Right atrium auricular region (tissue), 2 donors: ENCODE measurements at places on chromosomes 3 and 15. TPM values are rescaled to one million over a fixed set of nuclear protein-coding genes. Genes with fewer than 3 reads are reported as not detected.

GRCh38 chr15:60426870-60427508 lies 29.2 kb upstream of the ANXA2 start:
- no peaks in the 10 kb centered on the region for H3K4me1 ChIP-seq
- no peaks in the 10 kb centered on the region for H3K27me3 ChIP-seq
- no peak for DNase-seq
- H3K36me3 ChIP-seq: peaks cover 26% of the 10 kb centered on the region

DNA sequence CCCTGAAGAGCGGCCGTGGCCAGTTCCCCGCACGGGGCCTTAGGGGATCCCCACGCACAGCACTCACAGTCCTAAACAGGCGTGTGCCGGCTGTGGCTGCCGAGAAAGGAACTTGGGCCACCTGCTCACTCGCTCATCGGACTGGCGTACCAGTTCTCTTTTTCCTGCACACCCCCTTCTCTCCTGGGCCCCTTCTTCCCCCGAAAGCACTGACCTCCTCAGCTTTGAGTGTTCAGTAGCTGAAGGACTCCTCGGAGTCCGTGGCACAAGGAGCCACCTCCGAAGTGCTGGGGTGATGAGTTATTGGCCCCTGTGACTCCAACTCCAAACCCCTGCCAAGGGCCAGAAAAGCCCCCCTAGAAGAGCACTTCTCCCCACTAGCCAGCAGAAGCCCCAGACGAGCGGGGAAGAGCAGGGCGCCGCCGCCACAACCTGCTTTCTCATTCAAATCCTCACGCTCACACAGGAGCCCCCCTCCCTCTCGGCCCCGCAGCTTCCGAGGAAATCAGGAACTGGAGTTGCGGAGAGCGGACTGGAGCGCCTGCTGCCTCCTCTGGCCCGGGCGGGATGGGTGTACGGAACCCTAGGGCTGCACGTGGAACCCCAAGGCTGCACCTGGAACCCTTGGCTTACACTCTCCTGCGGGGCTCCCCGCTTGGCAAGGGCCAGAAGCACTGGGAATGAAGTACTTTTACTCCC lies at the start of gene PLCH1:
Gene PLCH1 (minus strand): TSS at position 446 of the 699 bp plus-strand sequence. CDS start 40,847 bp downstream, outside the sequence.
- peak within 1 kb of the TSS; percentile 35 for H3K27ac ChIP-seq
- peak; percentile 64 for DNase-seq
- peaks cover 28% of the 10 kb centered on the region for H3K4me1 ChIP-seq
- peak within 1 kb of the TSS; percentile 71 for H3K4me3 ChIP-seq
- H3K27me3 ChIP-seq: no peaks in the 10 kb centered on the region

GRCh38 chr3:168612671-168613070 lies 516.9 kb upstream of the GOLIM4 start:
- no peaks in the 10 kb centered on the region for H3K4me1 ChIP-seq
- no peaks in the 10 kb centered on the region for H3K36me3 ChIP-seq
- no peak overlapping the region for H3K4me3 ChIP-seq
- H3K27me3 ChIP-seq: no peaks in the 10 kb centered on the region
- H3K27ac ChIP-seq: no peak overlapping the region
- no peak for DNase-seq

Gene TRIM42
- not detected for total RNA-seq

Gene ALG1L2
- not detected for total RNA-seq

DNA sequence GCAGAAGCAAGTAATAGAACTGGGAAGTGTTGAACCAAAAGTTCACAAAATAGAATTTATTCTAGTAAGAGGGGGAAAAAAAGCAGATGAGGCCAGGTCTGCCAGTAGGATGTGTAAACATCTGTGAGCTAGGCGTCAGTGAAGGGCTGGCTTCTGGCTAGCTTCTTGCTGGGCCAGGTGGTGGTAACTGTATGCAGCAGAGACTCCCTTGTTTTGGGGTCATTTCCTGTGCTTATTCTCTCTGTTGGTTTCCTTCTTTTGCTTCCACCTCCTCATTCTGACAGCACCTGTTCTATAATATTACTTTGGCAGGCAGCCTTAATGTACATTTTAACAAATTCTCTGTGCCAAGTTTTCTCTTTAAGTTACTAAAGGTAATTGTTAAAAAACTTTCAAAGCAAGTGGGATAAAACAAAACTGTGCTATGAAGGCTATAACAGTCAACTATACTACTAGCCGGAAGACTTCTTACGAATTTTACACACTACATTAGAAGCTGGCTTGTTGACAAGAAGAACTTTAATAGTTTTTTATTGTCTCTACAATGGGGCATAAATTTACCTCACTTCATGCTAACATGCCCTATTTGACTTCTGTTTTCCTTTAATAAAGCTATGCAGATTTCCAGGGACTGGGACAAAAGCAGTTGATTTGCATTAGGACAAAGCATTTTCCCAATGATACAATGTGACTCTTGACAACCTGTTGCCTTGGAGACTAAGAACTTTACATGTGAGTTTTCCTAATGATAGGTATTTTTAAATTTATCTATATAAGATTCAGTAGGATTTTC lies 318.8 kb upstream of the NAALADL2 start:
- H3K27me3 ChIP-seq: no peaks in the 10 kb centered on the region
- no peak overlapping the region for H3K4me3 ChIP-seq
- no peak for DNase-seq

Gene SPINK8
- total RNA-seq: not detected

- peak overlapping the region; percentile 38 for H3K27ac ChIP-seq
- no peaks in the 10 kb centered on the region for H3K36me3 ChIP-seq
- H3K4me1 ChIP-seq: peaks cover 23% of the 10 kb centered on the region
- peak overlapping the region; percentile 59 for H3K4me3 ChIP-seq
- H3K27me3 ChIP-seq: no peaks in the 10 kb centered on the region
Observed at GRCh38 chr15:40511472-40512133, 40.8 kb downstream of the CHST14 start.
